ENCODE measurements at places on chromosomes 3 and 15.

DNA sequence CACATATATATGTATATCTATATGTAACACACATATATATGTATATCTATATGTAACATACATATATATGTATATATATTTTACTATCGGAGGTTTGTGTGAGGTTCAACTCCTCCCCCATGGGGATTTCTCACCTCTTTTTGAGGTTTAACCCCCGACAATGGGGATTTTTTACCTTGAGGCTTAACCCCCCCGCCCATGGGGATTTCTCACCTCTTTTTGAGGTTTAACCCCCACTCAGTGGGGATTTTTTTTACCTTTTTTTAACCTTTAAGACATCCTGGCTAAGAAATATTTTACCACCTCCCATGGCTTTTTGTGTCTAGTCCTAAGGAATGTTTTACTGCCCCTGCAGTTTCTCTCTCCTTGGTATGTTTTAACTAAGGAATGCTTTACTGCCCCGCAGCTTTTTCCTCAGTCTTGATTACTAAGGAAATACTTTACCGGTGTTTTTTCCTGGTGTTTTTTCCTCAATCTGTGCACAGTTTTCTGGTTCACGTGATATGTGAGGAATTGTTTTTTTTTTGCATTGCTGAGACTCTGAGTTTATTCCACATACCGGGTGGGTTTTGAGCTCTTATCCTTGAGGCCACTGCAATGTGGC lies 185.2 kb downstream of the KLF13 start:
- no peak for DNase-seq

- no peak for DNase-seq
Measured at GRCh38 chr15:65177901-65178300, 7.2 kb downstream of the CLPX start.

DNA sequence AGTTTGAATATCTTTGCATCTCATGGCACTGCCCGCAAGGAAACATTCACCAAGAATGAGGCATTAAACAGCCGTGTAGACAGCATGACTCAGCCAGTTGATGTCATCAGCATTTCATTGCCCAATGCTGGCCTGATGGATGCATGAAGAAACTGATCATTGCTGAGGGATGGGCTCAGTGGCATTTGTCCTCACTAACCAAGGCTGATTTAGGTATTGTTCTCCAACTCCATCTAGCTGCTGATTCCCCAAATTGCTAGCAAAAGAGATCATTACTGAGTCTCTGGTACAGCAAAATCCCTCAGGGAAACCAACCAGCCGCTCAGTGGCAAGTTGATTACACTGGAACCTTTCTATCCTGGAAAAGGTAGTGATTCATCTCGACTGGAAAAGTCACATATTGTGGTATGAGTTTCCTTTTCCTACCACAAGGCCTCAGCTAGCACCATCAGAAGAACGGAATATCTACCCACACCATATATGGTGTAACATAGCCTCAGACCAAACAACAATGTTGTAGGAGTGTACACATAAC lies 186.5 kb upstream of the GAP43 start:
- DNase-seq = no peak

- no peak for DNase-seq
Measured at GRCh38 chr15:36757189-36757814, 177.9 kb downstream of the CDIN1 start.

DNA sequence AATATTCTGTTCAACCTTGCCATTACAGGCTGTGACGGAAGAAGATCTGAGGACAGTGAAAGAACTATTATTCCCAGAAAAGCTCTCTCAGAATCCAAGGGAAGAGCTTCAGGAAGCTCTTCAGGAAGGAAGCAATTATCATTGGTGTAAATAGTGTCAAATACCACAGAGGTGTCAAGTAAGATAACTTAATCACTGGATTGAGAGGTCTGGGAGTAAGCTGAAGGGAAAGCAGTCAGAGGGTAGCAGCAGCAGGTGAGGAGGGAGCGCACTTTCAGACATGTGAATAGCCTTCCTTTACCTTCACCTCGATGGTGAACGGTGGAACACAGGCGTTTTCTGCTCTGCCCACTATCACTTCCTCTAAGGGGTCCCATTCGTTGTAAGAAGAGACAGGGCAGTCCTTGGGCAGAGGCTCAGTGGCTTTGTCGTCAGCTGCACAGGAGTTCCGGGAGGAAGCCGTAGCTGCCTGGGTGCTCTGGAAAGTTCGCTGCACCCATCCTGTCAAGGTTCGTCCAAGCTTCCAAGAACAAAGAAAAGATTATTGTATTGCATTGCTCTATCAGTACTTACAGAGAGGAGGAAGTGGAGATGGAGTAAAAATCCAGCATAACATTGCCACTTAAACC lies 1.9 kb downstream of the GATM start:
- DNase-seq = no peak

GRCh38 chr15:101675015-101675414 lies 22.8 kb upstream of the TM2D3 start:
- no peak for DNase-seq

GRCh38 chr15:90539789-90540188 lies 10.1 kb downstream of the CRTC3 start:
- DNase-seq = no peak

GRCh38 chr15:59399465-59400102 lies 26.9 kb upstream of the MYO1E start:
- DNase-seq = no peak

DNA sequence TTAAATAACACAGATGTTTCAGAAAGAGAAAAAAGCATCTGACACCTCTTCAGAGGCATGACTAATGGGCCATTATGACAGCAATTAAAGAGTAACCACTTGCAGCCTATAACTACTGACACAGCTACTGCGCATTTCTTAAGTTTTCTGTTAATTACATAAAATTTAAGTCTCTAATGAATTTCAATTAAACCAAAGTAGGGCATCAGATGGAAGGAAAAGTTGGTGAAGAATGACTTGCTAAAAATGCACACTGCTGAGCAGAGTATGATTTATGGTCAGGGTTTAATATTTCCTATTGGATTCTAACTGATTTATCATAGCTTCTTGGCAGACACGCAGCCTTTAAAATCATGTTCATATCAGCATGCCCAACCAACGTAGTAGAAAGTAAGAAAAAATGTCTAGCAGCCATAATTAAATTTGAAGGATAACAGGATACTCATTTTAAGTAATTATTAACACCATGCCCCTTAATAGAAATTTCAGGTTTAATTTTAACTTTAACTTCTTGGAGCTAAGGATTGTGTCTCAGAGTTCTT lies 140.0 kb downstream of the CBLB start:
- no peak for DNase-seq

- no peak for DNase-seq
Measured at GRCh38 chr3:50435371-50436113, 67.9 kb downstream of the CACNA2D2 start.

DNA sequence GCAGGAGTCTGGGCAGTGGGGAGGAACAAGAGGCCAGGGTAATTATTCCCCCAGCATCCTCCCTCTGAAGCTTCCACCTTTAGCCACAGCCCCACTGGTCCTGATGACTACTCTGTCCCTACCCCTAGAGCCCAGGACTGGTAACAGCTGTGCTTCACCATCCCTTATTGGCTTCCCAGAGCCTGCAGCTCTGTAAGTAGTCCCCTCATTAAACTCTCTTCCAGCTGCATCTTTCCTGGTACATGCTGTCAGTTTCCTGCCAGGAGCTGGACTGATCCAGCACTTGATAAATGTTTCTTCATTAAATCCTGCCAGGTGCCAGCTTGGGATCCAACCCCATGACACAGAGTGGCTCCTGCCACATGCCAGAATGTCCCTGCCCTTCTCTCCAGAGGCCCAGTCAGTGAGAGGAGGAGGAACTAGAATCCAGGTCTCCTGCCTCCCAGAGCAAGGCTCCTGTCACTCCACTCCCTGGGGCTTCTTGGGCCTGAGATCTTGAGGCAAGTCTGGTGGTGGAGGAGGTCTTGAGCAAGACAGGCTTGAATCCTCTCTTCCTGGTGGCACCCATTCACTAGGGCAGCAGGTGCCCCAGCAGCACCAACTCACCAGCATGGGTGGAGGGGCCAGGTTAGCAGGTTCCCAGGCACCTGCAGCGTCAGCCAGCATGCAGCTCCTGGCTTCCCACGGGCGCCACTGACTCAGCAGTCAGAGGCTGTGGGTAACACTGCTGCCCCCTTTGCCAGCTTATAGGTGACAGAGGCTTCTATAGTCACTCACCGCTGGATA lies 27.6 kb downstream of the FBXW12 start:
- no peak for DNase-seq

- DNase-seq = no peak
Measured at GRCh38 chr3:179942553-179943075, 94.1 kb downstream of the PEX5L start.

GRCh38 chr15:87896936-87897335 lies 359.6 kb downstream of the NTRK3 start:
- DNase-seq = no peak

DNA sequence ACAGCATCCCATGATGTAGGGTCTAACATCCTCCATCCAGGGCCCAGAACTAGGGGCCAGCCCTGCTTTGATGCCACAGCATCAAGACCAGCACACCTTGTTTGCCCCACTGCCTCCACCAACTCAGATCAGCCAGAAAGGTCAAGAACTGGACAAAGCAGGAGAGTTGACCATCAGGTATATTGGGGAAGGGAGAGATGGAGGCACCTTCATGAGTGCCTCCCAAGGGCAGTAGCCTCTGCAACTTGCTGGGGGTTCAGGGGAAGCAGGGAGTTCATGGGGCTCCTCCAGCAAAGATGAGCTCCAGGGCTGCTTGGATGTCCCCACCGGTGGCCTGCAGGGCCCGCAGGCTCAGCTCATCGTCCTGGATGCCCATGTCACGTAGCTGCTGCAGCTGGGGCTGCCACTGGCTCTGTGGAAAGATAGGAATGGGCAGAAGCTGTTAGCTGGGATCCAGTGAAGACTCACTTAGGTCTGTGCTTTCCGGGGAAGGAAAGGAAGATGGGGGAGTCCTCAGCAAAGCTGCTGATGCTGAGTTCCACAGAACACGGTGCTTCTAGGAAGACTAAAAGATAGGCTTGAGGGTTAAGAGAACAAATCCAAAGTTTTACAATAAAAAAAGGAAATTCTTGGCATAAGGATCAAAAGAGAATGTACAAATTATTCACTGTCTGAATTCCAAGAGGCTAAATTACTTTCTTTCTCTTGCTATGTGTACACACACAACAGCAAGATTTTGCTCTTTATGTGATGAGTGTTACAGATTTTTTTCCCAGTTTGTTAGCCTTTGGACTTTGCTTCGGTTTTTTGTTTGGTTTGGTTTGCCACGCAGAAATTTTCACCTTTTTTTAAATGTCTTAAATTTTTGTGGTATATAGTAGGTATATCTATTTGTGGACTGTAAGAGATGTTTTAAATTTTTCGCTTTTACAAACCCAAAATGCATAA lies 12.3 kb upstream of the SEMA7A start:
- DNase-seq = no peak

GRCh38 chr3:89740080-89740880 lies 632.9 kb downstream of the EPHA3 start:
- DNase-seq = no peak
